Ammon's horn (tissue), 1 donor: ENCODE measurements at places on chromosomes 3 and 15.

- peak; percentile 85 for DNase-seq
These were observed 53.4 kb upstream of the EIF5A2 start for GRCh38 chr3:170961616-170962400.

DNA sequence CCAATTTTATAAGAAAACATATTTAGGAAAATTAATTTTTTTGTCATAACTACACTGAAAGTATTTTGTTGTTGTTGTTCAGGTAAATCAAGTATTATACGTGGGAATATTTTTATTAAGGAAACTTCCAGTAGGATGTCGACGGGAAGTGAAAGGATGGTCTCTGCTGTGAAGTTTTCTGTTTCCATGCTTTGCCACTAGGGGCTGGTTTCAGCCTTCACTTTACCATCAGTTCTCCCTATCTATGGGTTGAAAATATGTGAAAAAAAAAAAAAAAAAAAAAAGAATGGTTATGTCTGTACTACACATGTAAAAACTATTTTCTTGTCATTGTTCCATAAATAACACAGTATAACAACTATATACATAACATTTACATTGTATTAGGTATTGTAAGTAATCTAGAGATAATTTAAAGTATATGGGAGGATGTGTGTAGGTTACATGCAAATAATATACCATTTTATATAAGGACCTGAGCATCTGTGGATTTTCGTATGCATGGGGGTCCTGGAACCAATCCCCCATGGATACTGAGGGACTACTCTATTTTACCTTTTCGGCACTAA is 136.7 kb downstream of the SMAD6 start:
- DNase-seq = no peak

DNA sequence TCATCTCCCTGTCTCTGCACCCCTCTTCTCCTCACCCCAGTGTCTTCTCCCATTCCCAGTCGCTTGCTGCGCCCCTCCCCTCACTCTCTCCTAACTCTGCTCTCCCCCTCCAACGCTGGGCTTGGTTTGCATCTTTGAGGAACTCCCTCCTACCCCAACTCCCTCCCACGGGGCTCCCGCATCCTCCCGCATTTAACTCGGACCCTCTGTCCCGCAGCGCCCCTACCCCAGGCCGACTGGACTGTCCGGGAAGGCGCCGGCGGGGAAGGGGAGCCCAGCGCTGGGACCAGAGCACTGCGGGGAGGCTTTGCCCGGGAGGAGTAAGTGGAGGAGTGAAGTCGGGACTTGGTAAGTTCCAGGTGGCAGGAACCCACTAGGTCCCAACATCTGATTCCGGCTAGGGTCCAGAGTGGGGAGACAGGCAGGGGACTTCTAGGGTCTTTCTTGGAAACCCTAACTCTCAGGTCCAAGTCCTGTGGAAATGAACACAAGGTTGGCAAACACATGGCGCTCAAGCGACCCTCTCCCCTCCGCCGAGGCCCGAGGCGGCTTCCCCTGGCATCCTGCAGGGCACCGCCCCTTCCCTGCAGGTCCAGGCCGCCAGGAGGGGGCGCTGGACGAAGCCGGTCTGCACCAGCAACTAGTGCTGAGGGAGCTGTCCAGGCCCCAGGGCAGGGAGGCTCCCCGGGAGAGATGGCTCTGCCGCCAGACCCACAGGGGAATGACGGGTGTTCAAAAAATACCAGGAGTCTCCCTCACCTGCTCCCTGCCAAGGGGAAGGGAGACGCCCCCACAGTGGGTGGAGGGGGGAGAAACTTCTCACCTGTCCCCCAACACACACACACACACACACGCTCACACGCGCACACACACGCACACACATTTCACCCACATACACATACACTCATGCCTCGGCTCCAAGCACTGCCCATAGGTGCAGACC is 53.2 kb downstream of the LHFPL4 start:
- DNase-seq = no peak

- DNase-seq = no peak
These were observed 150.1 kb upstream of the CCDC54 start for GRCh38 chr3:107227091-107227490.

GRCh38 chr15:76991048-76991447 is 3.9 kb upstream of the PSTPIP1 start:
- no peak for DNase-seq

GRCh38 chr15:57992761-57993355 is 72.7 kb downstream of the ALDH1A2 start:
- DNase-seq = no peak

- no peak for DNase-seq
These were observed 10.1 kb upstream of the FOXB1 start for GRCh38 chr15:59993950-59994401.
